ENCODE measurements at places on chromosomes 11 and 22. TPM values are rescaled to one million over a fixed set of nuclear protein-coding genes. Genes with fewer than 3 reads are reported as not detected.

DNA sequence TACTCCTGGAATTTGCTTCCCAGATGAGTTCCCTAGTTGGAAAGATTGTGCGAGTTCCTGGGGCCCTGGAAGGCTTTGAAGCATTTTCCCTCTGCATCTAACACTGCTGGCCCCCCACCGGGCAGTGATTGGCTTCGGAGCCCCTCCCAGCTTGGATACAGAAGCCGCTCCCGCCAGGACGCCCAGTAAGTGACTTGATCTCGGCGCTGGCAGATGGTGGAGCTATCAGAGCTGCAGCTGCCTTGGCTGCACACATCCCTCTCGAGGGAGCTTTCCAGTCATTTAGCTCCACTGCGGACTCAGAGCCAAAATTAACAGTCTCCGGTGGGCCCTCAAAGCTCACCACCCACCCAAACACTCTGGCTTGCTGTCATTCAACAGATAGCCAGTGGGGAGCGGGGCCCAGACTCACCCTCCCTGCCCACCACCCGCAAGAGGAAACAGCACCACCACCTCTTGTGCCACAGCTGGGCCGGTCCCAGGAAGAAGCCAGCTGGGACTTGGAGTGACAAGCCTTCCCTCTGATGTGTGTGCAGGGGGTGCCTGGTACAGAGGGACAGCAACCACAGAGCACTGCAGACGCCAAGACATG, 162.3 kb downstream of the TRIM29 start:
- H3K4me1 ChIP-seq = no peaks in the 10 kb centered on the region
- DNase-seq = no peak
- no peaks in the 10 kb centered on the region for H3K36me3 ChIP-seq
- H3K4me3 ChIP-seq = no peak overlapping the region

OR8D1 gene
- total RNA-seq = not detected

RPLP2 gene
- total RNA-seq = 1,480 TPM

EFCAB6 gene
- total RNA-seq = 4.3 TPM

GRCh38 chr11:82610671-82611070, 123.0 kb downstream of the FAM181B start:
- no peaks in the 10 kb centered on the region for H3K4me1 ChIP-seq
- no peak overlapping the region for H3K4me3 ChIP-seq
- H3K27me3 ChIP-seq = no peaks in the 10 kb centered on the region
- H3K36me3 ChIP-seq = no peaks in the 10 kb centered on the region
- no peak for DNase-seq
- H3K27ac ChIP-seq = no peak overlapping the region

DNA sequence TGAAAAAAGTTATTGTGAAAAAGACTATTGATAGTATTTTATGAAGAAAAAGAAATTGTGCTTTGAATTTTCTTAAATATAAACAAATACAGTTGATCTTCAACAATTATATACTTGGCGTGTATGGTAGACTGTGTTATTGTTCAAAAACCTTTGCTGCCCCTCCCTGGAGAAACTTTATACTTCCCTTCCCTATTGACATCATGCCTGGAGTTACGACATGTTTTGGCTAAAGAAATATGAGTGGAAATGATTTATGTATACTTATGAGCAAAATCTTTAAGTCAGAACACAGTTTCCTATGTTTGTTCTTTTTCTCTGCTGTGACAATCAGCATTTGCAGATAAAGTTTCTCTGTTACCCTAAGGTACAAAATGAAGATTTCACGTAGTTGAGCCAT, 243.8 kb downstream of the TMEM135 start:
- no peak for DNase-seq
- no peaks in the 10 kb centered on the region for H3K4me1 ChIP-seq
- H3K36me3 ChIP-seq = no peaks in the 10 kb centered on the region
- no peak overlapping the region for H3K4me3 ChIP-seq
- no peaks in the 10 kb centered on the region for H3K27me3 ChIP-seq
- no peak overlapping the region for H3K27ac ChIP-seq

DNA sequence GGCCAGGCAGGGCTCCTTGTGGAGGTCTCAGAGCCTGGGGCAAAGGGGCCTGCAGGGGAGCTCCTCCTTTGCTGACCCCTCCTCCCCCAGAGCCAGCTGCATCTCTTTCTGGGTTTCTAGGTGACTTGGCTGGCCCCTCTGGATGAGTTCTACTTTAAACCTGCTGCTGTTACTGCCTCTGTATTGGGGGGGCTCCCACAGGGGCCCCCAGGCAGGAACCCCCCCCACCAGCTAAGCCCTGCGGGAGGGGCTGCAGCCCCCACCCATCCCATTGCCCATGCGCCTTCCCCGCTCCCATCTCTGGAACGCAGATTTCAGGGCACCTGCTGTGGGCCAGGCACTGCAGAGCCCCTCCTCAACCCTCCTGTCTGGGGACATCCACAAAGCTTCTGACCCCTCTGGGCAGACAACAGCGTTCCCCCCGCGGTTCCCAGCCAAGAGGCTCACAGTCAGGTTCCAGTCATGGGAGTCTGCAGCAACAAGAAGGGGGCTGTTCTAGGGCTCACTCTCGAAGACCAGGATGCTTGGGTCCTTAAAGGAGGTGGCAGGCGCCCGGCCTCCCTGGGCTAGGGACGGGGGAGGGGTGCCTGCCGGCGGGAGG, 815 bp upstream of the PLCB3 start:
- no peak for DNase-seq
- H3K36me3 ChIP-seq = peaks cover 11% of the 10 kb centered on the region
- H3K4me3 ChIP-seq = no peak overlapping the region
- H3K27ac ChIP-seq = no peak overlapping the region
- peaks cover 33% of the 10 kb centered on the region for H3K4me1 ChIP-seq

SOX6 gene
- 5.4 TPM for total RNA-seq

DNA sequence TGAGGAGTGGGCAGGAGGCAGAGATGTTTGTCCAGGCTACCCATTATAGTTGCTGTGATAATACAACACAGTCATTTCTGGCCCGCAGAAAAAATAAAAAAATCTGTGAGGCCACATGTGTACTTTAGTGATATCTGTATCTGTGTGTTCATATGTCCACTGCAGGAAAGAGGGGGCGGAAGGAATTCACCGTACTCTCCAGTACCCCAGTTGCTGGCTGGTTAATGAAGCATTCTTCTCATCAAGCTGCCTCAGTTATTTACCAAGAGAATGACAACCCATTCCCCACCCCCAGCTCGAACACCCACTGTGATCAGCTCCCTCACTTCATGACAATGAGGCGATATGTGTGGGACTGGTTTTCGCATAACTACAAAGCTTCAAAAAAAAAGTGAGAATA, 309.3 kb downstream of the SOX6 start:
- no peaks in the 10 kb centered on the region for H3K27me3 ChIP-seq
- H3K27ac ChIP-seq = no peak overlapping the region
- H3K36me3 ChIP-seq = no peaks in the 10 kb centered on the region

DNA sequence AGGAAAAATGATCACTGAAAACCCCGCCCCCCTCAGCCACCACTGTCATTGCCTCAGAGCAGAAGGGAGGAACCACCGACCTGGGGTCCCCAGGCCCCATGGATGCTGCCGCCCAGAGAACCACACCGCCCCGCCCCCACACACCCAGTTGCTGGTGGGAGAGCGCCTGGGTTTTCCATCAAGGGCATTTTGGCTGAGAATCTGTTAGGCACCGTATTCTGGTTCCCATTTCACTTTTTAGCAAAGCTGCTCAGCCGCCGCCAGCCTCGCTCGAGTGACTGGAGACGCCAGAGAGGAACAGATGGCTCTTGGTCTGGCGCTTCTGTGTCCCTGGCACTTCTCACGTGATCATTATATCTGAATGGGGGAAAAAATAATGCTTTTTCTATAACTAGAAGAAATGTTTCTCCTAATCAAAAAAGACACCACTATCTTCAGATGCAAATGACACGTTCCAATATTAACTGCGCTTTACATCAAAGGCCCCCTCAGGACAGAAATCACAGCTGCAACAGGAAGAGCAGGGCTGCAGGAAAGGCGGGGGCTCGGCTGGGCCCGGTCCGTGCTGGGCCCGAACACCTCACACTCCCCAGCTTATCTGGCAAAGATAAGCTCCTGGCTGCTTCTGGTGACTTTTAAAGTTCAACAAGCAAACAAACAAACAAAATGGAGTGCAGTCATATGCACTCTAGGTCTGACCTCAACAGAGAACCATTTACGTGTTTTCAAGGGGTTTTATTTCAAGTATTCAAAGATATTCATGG, 149.8 kb downstream of the MPPED1 start:
- no peak for DNase-seq
- H3K4me1 ChIP-seq = no peaks in the 10 kb centered on the region
- no peak overlapping the region for H3K4me3 ChIP-seq
- no peaks in the 10 kb centered on the region for H3K27me3 ChIP-seq
- no peaks in the 10 kb centered on the region for H3K36me3 ChIP-seq

GRCh38 chr22:47199261-47199978, 437.0 kb downstream of the TBC1D22A start:
- DNase-seq = no peak
- H3K4me1 ChIP-seq = no peaks in the 10 kb centered on the region
- H3K36me3 ChIP-seq = no peaks in the 10 kb centered on the region
- H3K27ac ChIP-seq = no peak overlapping the region
- H3K27me3 ChIP-seq = peaks cover 4% of the 10 kb centered on the region
- no peak overlapping the region for H3K4me3 ChIP-seq

DNA sequence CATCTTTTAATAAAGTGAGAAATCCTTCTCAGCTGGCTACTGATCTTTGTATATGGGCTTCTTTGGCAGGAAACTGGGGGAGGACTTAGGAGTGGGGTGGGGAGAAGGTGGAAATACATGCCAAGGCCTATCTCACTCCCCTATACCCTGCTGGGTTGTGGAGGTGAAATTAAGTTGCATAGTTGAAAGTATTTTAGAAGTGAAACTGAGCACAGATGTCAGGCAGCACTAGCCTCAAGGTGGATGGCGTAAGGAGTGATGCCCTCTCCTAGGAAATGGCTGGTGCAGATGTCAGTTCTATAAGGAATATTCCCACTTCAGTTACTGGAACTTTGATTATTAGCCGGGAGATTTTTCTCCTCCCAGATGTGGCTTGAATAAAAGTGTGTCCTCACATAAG, 46.3 kb downstream of the NNMT start:
- no peak overlapping the region for H3K27ac ChIP-seq
- no peaks in the 10 kb centered on the region for H3K27me3 ChIP-seq
- no peaks in the 10 kb centered on the region for H3K36me3 ChIP-seq
- H3K4me1 ChIP-seq = peaks cover 14% of the 10 kb centered on the region
- no peak overlapping the region for H3K4me3 ChIP-seq
- DNase-seq = no peak

- DNase-seq = no peak
- H3K27ac ChIP-seq = no peak overlapping the region
- H3K36me3 ChIP-seq = no peaks in the 10 kb centered on the region
- H3K27me3 ChIP-seq = no peaks in the 10 kb centered on the region
These were observed 17.0 kb downstream of the NCR3LG1 start for GRCh38 chr11:17368551-17368950.

CASP5 gene
- total RNA-seq = 4.2 TPM

GRCh38 chr11:84316866-84317555, 1030.8 kb upstream of the CCDC90B start:
- H3K36me3 ChIP-seq = no peaks in the 10 kb centered on the region
- peak; percentile 86 for DNase-seq
- H3K27ac ChIP-seq = no peak overlapping the region

SAA2 gene
- 9.2 TPM for total RNA-seq

GRCh38 chr11:12721816-12722604, 47.8 kb downstream of the TEAD1 start:
- H3K27me3 ChIP-seq = no peaks in the 10 kb centered on the region
- H3K27ac ChIP-seq = no peak overlapping the region
- no peaks in the 10 kb centered on the region for H3K36me3 ChIP-seq
- DNase-seq = no peak
- no peak overlapping the region for H3K4me3 ChIP-seq

DNA sequence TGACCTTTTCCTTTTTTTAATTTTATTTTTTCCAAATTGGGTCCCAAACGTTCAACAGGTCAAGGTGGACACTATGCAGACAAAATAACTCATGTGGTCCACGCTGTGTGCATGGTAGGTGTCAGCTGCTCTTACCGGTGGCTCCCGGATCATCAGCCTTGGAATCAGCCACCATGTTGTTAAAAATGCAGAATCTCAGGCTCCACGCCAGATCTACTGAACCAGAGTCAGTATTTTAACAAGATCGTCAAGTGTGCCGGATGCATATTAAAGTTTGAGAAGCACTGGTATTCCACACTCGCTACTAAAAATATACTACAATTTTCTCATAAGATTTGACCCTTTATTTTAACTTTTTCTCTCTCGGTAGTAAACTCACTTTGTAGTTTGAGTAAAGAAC, 553 bp upstream of the LDLRAD3 start:
- H3K4me3 ChIP-seq = no peak overlapping the region
- peaks cover 18% of the 10 kb centered on the region for H3K4me1 ChIP-seq
- no peaks in the 10 kb centered on the region for H3K36me3 ChIP-seq
- no peaks in the 10 kb centered on the region for H3K27me3 ChIP-seq

DNA sequence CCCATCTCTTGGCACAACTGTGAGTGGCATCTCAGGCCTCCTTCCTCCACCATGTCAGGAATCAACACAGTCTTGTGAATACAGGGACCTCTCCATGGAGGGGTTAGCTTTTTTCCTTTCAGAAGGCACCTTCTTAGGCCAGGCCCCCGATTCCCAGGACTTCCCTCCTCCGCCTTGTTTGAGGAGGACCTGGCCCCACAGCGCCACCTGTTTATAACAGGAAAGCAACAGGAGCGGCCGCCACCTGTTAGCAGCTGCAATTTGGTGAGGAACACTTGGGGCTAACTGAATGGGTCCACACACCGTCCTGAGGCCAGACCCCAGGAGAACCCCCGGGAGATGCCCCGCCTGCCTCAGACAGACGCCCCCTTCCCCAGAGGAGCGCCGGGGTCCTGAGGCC, 3.8 kb upstream of the PKP3 start:
- no peak overlapping the region for H3K4me3 ChIP-seq
- H3K36me3 ChIP-seq = no peaks in the 10 kb centered on the region
- no peaks in the 10 kb centered on the region for H3K4me1 ChIP-seq

DLG2 gene
- total RNA-seq = 98.3 TPM

DNA sequence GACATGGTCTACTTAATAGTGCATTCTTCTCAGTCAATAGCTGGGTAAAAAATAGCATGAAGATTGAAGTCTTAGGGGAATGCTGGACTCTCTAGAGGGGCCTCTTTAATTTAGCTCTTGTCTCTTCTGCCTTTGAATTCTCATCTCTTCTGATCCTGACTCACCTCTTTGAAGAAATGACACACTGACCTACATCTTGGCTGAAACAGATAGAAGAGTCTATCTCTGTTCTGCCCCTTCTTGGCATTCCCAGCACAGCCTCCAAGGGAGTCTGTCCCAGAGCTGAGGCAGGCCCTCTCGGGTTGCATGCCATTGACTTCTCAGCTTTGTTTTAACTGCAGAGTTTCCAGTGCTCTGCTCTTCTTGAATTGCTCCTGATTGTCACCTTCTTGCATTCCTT, 55.7 kb downstream of the PTPRJ start:
- no peak overlapping the region for H3K4me3 ChIP-seq
- H3K27ac ChIP-seq = no peak overlapping the region
- DNase-seq = no peak

PNPLA3 gene
- 0.15 TPM for total RNA-seq

OR51B5 gene
- total RNA-seq = 0.61 TPM
